Activated T-helper 1 cell treated with anti-CD3 and anti-CD28 coated beads, Interleukin-12 subunit alpha, Interleukin-12 subunit beta, Interleukin-2, Interleukin-4 antibody, amounts not matched to agents 30 ng/mL and 10 ng/mL and 1 ng/mL, durations not matched to agents 14 hours and 24 hours and 36 hours (primary cell): ENCODE measurements at places on chromosomes 5 and 9. TPM values are rescaled to one million over a fixed set of nuclear protein-coding genes. Genes with fewer than 3 reads are reported as not detected.

GRCh38 chr5:160029004-160029403, 20.1 kb downstream of the TTC1 start:
- no peak for DNase-seq

The MELK gene
- total RNA-seq = 46.4 and 48.3 TPM in 2 replicates

GRCh38 chr9:109440797-109441287, 57.3 kb downstream of the PTPN3 start:
- DNase-seq = peak; percentile 71

GRCh38 chr5:95134326-95134725, 150.6 kb downstream of the MCTP1 start:
- no peak for DNase-seq

- DNase-seq = no peak
Measured at GRCh38 chr9:98568909-98569469, 139.7 kb downstream of the GABBR2 start.

DNA sequence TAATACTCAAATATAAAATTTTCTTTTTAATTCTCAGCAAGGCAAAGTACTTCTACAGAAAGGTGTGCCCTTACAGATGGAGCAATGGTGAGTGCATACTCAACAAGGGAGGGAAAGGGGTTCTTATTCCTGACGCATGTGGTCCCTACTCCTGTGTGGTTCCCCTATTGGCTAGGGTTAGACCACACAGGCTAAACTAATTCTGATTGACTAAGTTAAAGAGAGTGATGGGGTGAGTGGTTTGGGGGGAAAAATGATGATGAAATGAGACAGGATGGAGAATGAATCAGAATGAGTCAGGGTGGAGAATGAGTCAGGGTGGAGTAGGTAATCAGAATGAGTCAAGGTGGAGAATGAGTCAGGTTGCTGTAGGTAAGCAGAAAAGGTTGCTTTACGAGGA, 22.9 kb upstream of the HMGCS1 start:
- DNase-seq = no peak

- DNase-seq = no peak
Measured at GRCh38 chr5:153629027-153629895, 138.8 kb downstream of the GRIA1 start.

- no peak for DNase-seq
Measured at GRCh38 chr5:177307544-177308363, 3.9 kb downstream of the MXD3 start.

DNA sequence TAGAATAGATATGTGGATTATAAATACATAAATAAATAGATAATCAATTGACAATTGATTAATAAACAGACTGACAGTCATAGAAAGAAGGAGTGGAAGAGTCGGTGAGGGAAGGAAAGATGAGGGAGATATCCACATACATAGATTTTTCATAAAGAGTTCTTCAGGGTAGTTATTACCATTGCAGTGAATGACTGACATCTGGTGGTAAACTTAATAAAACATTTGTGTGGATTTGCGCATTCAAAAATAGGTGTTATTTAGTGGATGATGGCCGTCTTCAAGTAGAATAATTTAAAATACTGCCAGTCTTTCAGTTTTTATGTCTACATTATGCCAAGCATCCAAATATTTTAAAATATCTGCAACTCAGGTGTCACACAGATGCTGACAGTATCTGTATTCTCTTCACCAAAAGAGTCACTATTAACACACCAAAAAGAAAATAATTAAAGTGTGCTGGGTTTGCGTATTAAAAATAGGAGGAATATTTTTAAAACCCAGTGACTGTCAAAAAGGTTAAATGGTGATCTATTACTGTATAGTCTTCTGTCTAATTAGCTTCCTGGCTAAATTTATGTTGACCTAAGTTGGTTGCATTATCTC, 78.8 kb downstream of the GIN1 start:
- no peak for DNase-seq

The SAPCD2 gene
- 23.9 and 25.1 TPM in 2 replicates for total RNA-seq

The ST6GALNAC6 gene
- 60.6 and 62.4 TPM in 2 replicates for total RNA-seq

- DNase-seq = no peak
Measured at GRCh38 chr9:112765281-112765680, 14.7 kb downstream of the SNX30 start.

- no peak for DNase-seq
Measured at GRCh38 chr9:24698881-24699518, 153.3 kb upstream of the IZUMO3 start.

GRCh38 chr5:140700177-140701144, at the start of gene ZMAT2:
Gene ZMAT2, plus strand, starts transcription at chr5:140700447. Its CDS starts 14 bp downstream, at chr5:140700461.
- peak; percentile 92 for DNase-seq

- DNase-seq = no peak
Measured at GRCh38 chr5:110053824-110054223, 364.1 kb downstream of the MAN2A1 start.

The GABRA6 gene
- total RNA-seq = not detected in 2 replicates

DNA sequence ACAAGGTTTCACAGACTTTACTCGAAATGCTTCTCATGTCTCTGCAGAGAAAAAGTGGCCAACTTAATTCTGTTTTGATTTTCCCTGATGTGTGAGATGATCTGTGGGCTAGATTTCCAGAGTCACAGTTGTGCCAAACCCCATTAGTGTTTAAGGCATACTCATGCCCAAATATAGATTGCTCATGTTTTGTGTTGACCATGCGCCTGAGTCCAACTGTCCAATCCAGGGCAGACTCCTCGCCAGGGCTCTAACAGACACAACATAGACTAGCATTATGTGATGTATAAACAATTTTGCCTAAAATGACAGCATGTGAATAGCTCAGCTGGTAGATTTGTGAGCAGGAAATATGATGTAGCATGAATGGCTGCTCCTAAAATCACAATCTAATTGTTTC, 128.1 kb downstream of the PRDM6 start:
- no peak for DNase-seq
